ENCODE measurements at places on chromosomes 6 and 20.

DNA sequence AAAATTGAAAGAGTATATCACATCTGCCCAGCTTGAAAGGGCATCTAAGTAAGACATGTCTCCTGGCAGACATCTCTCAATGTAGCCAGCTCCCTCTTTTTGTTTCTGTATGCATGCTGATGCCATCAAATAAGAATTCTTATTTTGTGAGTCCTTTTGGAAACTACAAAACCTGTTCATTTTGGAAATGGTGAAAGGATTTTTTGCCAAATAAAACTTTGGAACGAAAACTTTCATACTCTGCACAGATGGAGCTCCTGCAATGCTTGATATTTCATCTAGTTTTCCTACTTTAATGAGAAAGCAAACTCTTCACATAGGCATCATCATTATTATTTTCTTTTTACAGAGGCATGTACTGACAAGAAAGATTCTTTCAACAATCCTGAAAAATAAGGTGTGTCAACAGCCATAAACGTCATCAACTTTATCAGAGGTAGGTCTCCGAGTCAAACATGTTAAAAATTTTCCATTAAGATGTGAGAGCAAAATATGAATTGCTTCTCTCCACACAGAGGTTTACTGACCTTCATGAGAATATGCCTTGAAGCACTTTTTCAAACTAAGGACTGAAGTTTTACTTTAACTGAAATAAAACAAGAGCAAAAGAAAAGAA, 26.2 kb upstream of the CMTR1 start:
- no peak overlapping the region for H3K27ac ChIP-seq
- H3K4me3 ChIP-seq = no peak overlapping the region
- no peaks in the 10 kb centered on the region for H3K27me3 ChIP-seq
- DNase-seq = no peak
- H3K36me3 ChIP-seq = no peaks in the 10 kb centered on the region

DNA sequence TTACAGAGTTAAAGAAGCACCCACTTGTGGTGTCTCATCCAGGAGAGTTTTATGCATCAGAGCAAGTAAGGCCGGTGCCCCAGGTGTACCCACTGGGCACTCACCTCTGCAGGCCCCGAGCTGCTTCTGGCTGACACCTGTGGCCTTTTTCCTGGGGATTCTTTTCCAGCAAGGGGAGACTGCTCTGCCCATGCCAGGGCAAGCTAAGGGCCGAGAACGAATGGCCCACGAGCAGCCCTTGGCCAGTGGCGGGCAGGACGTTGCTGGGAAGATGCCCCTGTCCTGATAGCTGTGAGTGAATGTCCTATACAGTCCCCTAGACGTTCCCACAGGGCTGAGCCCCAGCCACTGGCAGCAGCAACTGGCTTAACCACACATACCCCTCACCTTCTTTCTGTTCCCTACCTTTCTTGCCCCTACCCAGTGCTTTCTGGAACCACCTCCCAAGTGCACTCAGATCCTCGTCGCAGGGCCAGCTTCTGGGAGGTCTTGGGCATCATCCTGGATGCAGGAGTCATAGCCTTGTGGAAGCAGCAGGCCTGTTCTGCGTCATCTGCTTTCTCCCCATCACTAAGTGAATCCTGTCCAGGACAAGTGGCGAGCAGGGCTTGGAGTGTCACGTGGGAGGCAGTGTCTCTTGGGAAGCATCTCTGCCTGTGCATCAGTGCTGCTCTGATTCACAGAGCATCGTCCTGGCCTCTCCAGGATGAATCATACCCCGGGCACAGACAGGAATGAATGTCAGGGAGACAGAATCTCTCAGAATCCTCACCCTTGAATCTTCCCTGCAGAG, 32.5 kb downstream of the SYNDIG1 start:
- H3K36me3 ChIP-seq = no peaks in the 10 kb centered on the region
- no peaks in the 10 kb centered on the region for H3K4me1 ChIP-seq
- no peak overlapping the region for H3K27ac ChIP-seq
- no peak for DNase-seq

DNA sequence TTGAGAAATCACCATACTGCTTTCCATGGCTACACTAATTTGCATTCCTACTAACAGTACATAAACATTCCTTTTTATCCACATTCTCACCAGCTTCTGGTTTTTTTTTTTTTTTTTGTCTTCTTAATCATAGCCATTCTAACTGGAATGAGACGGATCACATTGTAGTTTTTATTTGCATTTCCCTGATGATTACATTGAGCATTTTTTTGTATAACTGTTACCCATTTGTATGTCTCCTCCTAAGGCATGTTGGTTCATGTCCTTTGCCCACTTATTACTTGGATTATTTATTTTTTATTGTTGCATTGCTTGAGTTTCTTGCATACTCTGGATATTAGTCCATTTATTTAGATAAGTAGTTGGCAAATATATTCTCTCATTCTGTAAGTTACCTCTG, 258.0 kb downstream of the MEI4 start:
- H3K4me1 ChIP-seq = no peaks in the 10 kb centered on the region
- no peak for DNase-seq
- no peak overlapping the region for H3K4me3 ChIP-seq
- no peak overlapping the region for H3K27ac ChIP-seq
- no peaks in the 10 kb centered on the region for H3K36me3 ChIP-seq
- no peaks in the 10 kb centered on the region for H3K27me3 ChIP-seq

DNA sequence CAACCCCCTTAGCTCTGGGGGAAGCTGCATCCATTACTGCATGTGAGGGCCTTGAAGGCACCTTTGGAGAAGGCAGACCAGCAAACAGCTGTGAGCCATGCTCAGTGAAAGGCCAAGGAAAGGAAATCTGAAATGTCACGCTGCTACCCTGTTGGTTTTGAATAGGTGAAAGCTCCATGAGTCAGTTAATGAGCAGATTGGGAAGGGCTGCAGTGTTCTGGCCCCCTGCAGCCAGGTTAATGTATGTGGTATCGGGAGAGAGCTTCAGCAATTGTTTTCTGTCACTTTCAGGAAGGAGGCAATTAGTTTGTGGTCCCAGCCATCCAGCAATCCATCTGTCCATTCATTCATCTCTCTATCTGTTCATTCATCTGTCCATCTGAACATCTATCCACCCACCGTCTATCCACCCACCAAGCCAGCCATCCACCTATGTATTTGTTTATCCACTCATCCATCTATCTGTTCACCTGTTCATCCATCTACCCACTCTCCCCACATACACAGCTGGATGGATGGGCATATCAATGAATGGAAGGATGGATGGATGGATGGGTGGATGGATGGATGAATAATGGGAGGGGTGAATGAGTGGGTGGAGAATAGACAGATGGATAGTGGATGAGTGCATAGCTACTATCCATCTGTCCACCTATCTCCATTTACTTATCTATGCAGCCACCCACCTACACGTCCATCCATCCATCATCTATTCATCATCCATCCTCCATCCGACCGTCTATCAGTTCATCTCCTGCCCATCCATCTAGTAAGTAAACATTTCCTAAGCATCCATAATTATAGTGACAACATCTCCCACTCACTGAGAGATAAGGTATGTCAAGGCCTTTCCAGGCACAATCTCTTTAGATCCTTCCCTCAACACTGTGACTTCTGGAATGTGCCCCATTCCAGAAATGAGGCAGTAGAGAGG, 16.0 kb downstream of the PCK1 start:
- H3K27me3 ChIP-seq = no peaks in the 10 kb centered on the region
- H3K4me1 ChIP-seq = peaks cover 10% of the 10 kb centered on the region
- H3K36me3 ChIP-seq = no peaks in the 10 kb centered on the region
- DNase-seq = no peak
- no peak overlapping the region for H3K27ac ChIP-seq

- no peak for DNase-seq
- no peaks in the 10 kb centered on the region for H3K36me3 ChIP-seq
- H3K27ac ChIP-seq = no peak overlapping the region
Observed at GRCh38 chr6:162116902-162117525, 610.6 kb downstream of the PRKN start.

All from ascending aorta (tissue), 2 donors.